ENCODE measurements at places on chromosomes 1 and 21. TPM values are rescaled to one million over a fixed set of nuclear protein-coding genes. Genes with fewer than 3 reads are reported as not detected.

DNA sequence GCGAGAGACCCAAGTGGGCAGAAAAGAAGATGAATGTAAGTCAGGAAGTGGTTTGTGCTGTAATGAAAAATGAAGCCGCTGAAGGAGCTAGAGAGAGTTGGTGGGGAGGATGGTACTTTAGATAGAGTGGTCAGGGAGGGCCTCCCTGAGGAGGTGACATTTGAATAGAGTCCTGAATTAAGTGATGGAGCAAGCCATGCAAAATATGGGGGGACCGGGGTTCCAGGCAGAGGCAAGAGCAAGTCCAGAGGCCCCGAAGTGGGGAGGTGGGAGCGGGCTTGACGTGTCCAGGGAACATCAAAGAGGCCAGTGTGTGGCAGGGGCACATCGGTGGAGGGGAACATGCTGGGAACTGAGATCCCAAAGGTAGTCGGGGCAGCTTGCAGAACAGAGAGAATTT lies 43.1 kb downstream of the OPRD1 start:
- no peak overlapping the region for H3K27ac ChIP-seq
- H3K27me3 ChIP-seq: peaks cover 7% of the 10 kb centered on the region
- DNase-seq: no peak
- no peak overlapping the region for H3K4me3 ChIP-seq
- H3K36me3 ChIP-seq: no peaks in the 10 kb centered on the region
- peaks cover 6% of the 10 kb centered on the region for H3K4me1 ChIP-seq

GRCh38 chr1:206419250-206419649 lies 51.0 kb upstream of the IKBKE start:
- H3K36me3 ChIP-seq: peaks cover 39% of the 10 kb centered on the region
- H3K4me1 ChIP-seq: peaks cover 5% of the 10 kb centered on the region
- peak overlapping the region; percentile 35 for H3K27ac ChIP-seq

GRCh38 chr1:161089251-161089924 lies at the start of gene NECTIN4:
Gene NECTIN4, minus strand, starts transcription at chr1:161089558. Its CDS starts 262 bp downstream, at chr1:161089296.
- peak within 1 kb of the TSS; percentile 42 for H3K27ac ChIP-seq
- H3K4me3 ChIP-seq: no peak within 1 kb of the TSS
- H3K27me3 ChIP-seq: no peaks in the 10 kb centered on the region
- H3K4me1 ChIP-seq: peaks cover 28% of the 10 kb centered on the region

GRCh38 chr1:78491451-78492071 lies 787 bp downstream of the PTGFR start:
- peaks cover 31% of the 10 kb centered on the region for H3K27me3 ChIP-seq
- H3K4me1 ChIP-seq: peaks cover 2% of the 10 kb centered on the region
- H3K4me3 ChIP-seq: no peak overlapping the region
- DNase-seq: no peak

GRCh38 chr1:181173761-181174447 lies 85.4 kb downstream of the IER5 start:
- peaks cover 2% of the 10 kb centered on the region for H3K36me3 ChIP-seq
- no peak for DNase-seq
- H3K4me3 ChIP-seq: no peak overlapping the region
- H3K4me1 ChIP-seq: peaks cover 2% of the 10 kb centered on the region

The SPRR1B gene
- total RNA-seq: not detected
